Stimulated activated CD4-positive, alpha-beta T cell treated with anti-CD3 and anti-CD28 coated beads, Interleukin-1b, Interleukin-23, amount 100 ng/mL, for 4 hours (primary cell): ENCODE measurements at places on chromosomes 2 and 18.

DNA sequence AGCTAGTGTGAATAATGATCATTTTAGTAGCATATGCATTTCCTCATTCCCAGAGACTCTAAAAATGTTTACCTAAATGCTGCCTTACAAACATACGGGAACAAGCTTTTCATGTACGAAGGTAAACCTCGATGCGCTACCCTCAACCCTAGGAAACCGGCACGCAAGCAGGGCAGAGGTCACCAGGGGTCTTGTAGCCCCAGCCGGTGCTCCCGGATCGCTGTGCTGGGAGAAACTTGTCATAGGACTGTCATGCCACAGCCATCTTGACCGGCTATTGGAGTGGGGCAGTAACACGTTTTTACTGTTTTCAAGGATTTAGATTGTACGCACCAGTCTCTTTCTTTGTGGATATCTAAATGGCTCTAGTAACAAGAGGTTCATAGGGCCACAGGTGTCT, 34.8 kb upstream of the NFATC1 start:
- DNase-seq, result no peak

DNA sequence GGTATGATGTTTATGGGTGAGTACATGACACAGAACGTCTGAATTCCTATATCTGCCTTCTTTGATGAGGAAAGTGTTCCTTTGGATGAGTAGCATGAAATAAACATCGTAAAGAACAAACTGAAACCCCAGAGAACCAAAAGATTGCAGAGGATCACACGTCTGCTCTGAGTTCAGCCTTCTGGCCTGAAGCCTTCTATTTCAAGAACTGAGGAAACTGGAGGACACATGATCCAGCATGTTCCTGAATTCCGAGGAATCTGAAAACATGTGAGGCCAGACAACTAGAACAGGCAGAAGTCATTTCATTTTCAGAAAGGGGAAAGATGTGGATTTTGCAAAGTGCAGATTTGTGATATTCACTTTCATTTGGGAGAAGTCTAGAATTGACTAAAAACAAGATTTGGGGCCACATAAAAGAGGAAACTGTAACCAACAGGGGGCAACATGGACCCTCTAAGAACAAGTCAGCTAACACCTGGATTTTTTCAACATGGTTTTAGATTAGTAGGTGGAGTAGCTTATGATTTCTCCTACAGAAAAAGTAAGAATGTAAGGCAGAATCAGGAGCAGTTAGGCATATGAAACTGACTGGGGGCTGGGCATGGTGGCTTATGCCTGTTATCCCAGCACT, 8.3 kb downstream of the SULT6B1 start:
- no peak for DNase-seq

GRCh38 chr18:50656841-50657470, 97.1 kb downstream of the MAPK4 start:
- no peak for DNase-seq

GRCh38 chr2:151520976-151521375, 111.3 kb downstream of the RIF1 start:
- no peak for DNase-seq

DNA sequence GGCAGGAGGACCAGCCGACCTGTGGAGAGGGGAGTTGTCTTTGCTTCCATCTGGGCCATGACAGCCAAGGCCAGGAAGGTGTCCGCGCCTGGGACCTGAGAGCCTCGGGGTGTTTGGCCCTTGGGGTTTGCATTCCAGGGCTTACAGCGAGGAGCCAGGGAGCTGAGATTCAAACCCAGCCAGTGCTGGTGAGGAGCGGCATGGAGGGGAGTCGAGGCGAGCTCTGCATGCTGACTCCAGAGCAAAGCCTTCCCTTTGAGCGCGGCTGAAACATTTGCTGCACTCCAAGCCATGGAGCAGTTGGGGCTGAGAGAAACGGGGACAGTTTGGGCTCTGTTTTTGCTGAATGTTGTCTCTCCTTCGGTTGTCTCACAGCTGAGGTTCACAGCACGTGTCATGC, 77.4 kb downstream of the TWIST2 start:
- DNase-seq, result no peak

GRCh38 chr2:174802459-174802858, 38.2 kb upstream of the CHRNA1 start:
- no peak for DNase-seq

GRCh38 chr2:58932801-58933200, 691.7 kb upstream of the FANCL start:
- no peak for DNase-seq

- no peak for DNase-seq
These were observed 35.4 kb upstream of the EML4 start for GRCh38 chr2:42133771-42134195.

DNA sequence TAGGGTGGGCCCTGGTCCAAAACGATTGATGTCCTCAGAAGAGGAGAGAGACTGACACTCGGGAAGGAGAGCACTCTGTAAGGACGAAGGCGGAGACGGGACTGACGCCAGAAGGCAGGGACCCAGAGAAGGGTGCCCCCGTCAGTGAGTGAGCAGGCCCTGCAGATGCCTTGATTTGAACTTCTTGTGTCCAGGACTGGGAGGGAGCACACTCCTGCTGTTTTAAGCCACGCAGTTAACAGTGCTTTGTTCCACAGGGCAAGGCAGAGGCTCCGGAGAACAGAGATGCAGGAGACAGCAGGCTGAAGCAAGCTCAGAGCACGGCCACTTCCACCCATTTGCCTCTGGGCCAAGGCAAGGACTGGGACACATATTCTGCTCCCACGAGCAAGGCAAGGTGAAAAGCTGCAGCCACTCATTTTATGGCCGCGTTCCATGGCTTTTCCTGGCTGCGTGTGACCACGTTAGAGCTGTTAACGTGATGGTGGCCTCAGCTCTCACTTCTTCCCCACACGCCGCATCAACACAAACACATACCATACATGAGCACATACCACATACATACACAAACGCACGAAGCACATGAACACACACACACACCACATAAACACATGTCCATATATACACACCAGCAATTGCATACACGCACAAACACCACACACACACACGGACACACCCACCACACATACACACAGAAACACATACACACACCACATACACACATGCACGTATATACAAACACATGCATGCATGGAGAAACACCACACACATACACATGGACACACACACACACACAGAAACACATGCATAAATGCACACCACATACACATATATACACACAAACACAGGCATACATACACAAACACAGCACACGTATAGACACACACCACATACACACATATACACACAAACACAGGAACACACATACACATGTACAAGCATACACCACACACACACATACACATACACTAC, 521.0 kb upstream of the MYT1L start:
- no peak for DNase-seq

DNA sequence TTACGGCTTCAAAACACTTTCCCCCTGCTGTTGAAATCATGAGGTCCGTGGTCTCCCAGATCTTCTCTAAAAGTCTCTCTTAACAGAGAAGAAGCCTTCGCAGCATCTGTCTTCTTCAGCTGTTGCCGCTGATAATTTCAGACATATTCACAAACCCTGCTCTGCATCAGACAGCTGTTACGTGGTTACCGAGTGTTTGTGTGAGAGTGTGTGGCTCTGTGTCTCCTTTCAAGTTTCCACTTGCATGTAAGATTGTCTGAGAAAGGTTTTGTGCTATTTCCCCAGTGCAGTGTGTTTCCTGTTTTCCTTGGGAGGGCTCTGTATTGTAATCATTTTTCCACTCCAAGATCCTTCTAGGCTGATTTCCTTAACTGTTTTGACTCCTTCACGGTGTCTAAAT, 32.8 kb downstream of the MAIP1 start:
- DNase-seq, result no peak

GRCh38 chr2:11500702-11501303, 33.0 kb upstream of the GREB1 start:
- DNase-seq, result no peak

- DNase-seq, result no peak
These were observed 192.9 kb downstream of the NOL4 start for GRCh38 chr18:34031810-34032209.

DNA sequence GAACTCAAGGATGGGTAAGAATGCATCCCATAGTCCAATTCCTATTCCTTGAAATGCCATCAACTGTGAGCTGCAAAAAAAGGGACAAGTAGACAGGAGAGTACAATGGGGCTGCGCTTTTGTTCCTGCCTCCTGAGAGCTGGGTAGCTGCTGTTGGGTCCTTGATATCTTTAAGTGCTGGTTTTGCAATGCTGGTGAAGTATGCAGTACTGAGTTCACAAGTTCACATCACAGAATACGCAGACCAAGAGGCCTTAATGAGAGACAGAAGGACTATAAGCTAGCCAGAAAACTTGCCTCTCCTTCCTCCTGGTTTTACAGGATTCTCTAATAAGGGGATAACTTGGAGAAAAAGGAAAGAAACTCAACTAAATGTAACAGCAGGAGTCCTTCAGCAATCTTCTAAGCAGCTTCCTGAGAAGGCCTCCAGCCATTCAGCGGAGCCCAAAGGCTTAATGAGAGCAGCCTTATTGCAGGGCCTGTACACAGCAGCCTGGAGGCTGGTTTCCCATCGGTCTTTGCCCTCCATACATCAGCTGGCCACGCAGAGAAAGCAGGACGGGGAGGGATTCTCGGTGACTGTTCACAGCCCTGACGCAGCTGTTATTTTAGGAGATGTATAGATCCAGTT, 293.1 kb downstream of the CDCA7 start:
- no peak for DNase-seq

- DNase-seq, result no peak
These were observed 139.4 kb upstream of the SIX3 start for GRCh38 chr2:44801841-44802776.

- no peak for DNase-seq
These were observed 382.1 kb downstream of the ZEB2 start for GRCh38 chr2:144137705-144138428.

DNA sequence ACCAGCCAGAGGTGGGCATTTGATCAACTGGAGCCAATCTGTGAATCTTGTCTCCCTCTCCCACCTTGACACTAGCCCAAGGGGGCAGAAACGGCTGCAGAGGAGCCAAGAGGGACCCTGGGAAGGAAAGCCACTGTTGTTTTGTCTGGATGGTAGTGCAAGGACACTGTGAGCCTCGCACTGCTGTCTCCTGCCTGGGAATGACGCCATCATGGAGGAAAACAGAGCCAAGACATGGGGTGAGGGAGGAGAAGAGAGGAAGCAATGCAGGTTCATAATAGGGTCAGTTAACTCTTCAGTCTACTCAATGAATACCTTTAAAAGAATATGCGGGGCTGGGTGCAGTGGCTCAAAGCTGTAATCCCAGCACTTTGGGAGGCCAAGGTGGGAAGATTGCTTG, 231.1 kb upstream of the AGAP1 start:
- DNase-seq, result no peak

- DNase-seq, result no peak
These were observed 91.9 kb upstream of the LRP1B start for GRCh38 chr2:142222715-142223114.
